ENCODE measurements at places on chromosomes 4 and X. TPM values are rescaled to one million over a fixed set of nuclear protein-coding genes. Genes with fewer than 3 reads are reported as not detected.

The CLGN gene
- 8.2 TPM for polyA plus RNA-seq

The GAK gene
- polyA plus RNA-seq, result 39.0 TPM

The CTAG2 gene
- not detected for polyA plus RNA-seq

The AWAT2 gene
- polyA plus RNA-seq, result not detected

The GPR82 gene
- 0.99 TPM for polyA plus RNA-seq

The ARAP2 gene
- polyA plus RNA-seq, result 3.9 TPM
